ENCODE measurements at places on chromosomes 1 and 21. TPM values are rescaled to one million over a fixed set of nuclear protein-coding genes. Genes with fewer than 3 reads are reported as not detected.

- no peak for DNase-seq
Measured at GRCh38 chr21:32765058-32765457, 6.5 kb downstream of the PAXBP1 start.

FCRL5 gene
- total RNA-seq: not detected

- no peak for DNase-seq
Measured at GRCh38 chr21:43736224-43736883, 17.4 kb downstream of the PDXK start.

RHOU gene
- 4.8 TPM for total RNA-seq

- no peak for DNase-seq
Measured at GRCh38 chr1:73947009-73947408, 251.0 kb downstream of the LRRIQ3 start.

HUNK gene
- 0.20 TPM for total RNA-seq

DNA sequence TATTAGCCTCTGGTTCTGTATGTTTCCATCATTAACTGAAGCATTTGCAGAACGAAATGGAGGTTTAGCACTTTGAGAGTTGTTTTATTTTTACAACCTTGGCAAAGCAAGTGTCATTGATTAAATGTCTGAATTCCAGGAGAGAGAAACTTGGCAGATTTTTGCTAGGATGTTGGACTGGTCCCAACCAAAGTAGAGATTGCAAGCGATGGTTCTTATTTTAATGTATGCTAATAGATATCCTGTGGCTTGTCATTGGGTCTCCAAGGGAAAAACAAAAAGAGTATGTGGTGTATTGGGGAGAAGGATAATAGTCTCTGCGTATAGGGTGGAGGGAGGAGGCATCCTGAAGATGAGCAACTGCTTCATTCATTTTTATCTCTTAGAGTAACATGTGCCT, 457.2 kb upstream of the RUNX1 start:
- DNase-seq: no peak

- no peak for DNase-seq
Measured at GRCh38 chr1:22261580-22261979, 118.7 kb upstream of the WNT4 start.

DNA sequence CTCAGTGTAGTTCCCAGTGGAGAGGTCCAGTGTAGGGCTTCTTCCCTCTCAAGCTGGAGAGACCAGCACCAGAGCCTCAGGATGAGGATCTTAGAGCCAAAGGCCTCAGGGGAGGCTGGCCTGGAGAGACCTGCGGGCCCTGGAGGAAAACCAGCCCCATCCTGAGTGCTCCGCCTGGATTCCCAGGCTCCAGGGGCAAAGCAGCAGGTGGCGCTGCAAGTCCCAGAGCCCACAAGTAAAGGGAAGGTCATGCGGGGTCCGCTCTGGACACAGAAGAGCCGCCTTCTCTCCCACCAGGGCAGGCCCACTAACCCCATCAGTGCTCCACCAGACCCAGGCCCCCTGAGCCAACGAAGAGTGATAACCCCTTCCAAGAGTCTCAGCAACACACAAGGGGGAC, 22.7 kb downstream of the PGBD5 start:
- DNase-seq: no peak

DNA sequence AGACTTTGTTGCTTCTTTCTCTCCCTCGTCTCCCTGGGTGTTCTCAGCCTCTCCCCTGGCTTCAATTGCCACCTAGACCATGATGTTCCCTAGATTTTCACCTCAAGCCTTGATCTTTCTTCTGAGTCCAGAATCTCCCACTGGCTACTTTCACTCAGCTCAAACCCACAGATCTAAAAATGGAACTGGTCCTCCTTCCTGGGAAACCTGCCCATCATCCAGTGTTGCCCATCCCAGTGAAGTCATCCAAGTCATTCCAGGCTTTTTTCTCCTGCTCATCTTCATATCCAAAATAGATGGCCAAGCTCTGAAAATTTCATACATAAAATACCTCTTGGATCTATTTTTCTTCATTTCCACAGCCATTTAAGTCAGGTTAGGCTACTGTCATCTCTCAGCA, 347.4 kb downstream of the KCNH1 start:
- DNase-seq: no peak

RNU1-1 gene
- total RNA-seq: not detected

FCMR gene
- 0.36 TPM for total RNA-seq

VSIG8 gene
- total RNA-seq: not detected

DNA sequence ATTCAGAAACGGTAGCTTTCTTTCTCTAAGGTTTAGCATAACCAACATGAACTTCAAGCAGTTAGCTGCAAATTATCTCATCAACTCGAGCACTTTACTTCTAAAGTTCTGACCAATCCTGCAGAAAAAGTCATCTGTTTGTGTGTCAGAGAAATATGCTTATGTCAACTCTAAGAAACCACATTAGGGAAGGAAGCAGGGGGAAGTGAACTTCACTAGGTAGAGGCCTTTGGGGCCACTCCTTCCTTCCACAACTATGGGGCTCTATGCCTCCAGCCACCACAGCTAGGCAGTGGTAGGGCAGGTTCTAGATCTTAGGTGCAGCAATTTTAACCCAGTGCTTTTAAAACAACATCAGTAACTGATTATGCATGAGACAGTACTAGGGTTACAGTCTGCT, 375.9 kb downstream of the DSCAM start:
- no peak for DNase-seq

- peak; percentile 96 for DNase-seq
Measured at GRCh38 chr1:156709757-156710489, 4.5 kb upstream of the CRABP2 start.

- DNase-seq: no peak
Measured at GRCh38 chr21:43903451-43904091, 38.5 kb downstream of the AGPAT3 start.

KRTAP10-8 gene
- not detected for total RNA-seq

GRCh38 chr1:63537940-63538339, 14.6 kb downstream of the EFCAB7 start:
- no peak for DNase-seq

DNA sequence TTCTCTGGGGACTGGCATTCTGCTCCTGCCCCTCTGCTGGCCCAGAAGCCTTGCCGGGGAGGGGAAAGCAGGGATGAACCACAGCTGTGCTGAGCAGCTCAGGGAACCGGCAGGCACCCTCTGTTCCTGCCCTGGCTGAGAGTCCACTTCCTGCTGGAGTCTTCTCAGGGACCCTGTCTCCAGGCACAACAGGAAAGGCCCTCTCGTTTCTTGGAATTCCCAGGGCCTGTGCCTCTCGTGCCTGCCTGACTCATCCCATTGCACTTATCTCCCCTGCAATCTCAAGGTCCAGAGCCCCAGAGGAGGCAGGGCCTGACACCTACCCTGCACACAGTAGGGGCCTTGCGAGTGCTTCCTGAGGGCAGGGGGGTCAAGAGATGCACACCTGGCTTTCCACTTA, 1.1 kb upstream of the EDN2 start:
- peak; percentile 60 for DNase-seq

DNA sequence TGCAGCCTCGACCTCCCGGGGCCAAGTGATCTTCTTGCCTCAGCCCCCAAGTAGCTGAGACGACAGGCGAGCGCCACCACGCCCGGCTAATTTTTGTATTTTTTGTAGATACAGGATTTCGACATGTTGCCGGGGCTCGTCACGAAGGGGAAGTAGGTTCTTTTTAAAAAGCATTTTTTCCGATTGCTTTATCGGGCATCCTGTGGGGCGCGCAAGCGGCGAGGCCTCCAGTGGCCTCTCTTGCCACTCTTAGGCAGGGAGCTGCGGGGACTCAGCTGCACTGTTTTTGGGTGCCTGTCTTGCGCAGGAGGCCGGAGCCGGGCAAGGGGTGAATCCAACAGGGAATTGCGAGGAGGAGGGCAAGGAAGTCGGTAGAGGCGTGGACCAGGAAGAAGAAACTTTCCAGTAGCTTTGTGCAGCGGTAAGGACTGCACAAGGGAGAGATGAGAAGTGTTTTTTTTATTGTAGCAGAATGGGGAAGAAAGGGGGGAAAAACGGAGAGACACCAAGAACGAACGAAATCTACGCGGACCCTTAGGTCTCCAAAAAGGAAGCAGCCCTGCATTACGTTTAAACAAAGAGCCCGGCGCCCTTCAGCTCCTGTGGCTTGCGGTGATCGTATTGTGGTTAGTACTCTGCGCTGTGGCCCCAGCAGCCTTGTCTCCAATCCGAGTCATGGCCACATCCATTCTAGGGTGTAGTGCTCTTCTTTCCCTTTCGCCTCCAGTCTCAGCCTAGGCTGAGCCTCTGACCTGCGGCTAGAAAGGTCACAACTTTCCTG, 164.8 kb downstream of the PPIAL4G start:
- DNase-seq: no peak

DNA sequence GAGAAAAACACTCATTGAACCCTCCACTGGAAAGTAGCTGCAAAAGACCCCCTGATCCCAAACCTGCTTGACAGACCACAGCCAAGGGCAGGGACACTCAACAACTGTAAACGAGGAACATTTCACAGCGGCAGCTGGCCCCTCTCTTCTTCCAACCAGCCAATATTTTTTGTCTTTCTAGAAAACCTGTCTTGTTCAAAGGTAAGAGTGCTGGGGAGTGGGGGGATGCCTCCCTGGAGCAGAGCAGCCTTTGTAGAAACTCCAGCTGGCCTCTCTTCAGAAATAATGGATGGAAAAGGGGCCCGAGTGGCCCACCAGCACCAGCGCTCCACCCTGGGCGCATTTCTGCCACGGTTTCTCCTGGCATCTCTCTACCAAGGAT, 384.0 kb downstream of the RRAGC start:
- no peak for DNase-seq

PRAMEF9 gene
- not detected for total RNA-seq

NUDC gene
- 33.9 TPM for total RNA-seq

GRCh38 chr1:42260376-42261070, 74.5 kb downstream of the FOXJ3 start:
- DNase-seq: no peak

DNA sequence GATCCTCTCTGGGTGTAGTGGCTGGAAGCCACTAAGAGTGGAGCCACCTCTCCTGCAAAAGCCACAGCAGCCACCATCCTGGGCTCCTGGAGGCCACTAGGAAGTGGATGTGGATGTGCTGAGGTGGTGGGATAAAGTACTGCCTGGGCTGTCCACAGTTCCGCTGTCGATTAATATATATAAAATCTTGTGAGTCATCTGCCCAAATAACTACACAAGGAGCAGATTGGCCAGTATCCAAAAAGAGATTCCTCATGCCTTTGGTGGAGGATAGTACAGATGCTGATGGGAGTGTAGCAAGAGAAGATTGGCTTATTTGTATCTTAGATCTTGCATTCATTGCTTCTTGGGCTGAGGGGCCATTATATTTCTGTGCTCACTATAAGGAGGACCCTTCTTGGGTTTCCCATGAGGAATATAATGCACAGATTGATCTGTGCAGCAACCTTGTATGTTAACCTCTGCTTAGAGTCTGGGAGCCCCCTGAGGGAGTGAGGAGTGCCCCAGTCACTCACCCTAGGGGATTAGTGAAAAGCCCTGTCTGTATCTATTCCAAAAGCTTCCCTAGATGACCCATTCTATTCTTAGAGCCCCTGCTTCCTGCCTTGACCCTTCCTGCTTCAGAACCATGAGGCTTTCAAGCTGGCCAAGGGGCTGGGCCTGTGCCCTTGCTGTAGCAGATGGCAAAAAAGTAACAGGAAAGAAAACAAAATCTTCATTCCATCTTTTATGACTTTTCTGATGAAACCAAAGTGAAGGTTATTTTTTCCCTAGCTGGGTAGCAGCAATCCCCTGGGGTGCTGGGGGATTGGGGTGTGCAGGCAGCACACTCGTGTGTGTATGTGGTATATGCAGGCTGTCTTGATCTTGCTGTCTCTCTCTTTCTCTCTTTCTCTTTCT, 31.7 kb downstream of the RCSD1 start:
- DNase-seq: peak; percentile 80

S100A1 gene
- 0.99 TPM for total RNA-seq

BARHL2 gene
- total RNA-seq: not detected

BEND5 gene
- not detected for total RNA-seq

All from MG63 (cell line).